NCI-H1092 (cell line): ENCODE measurements at places on chromosomes 5 and 9.

DNA sequence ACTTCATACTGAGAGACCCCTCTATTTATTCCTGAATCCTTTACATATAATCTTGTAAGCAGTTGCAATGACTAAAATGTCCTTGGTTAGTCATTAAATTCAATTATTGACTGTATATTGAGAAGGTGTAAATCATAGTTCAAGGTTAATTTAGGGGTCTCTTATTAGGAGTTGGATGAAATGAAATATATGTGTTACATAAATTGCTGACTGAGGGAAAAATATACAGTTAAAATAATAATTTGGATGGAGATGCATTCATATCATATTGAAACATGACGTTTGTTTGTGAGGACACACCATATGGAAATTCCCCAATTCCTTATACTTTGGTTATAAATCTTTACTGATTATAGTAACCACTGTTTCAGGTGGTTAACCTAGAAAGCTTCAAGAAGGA is 430.6 kb downstream of the PDE4D start:
- no peak for DNase-seq

DNA sequence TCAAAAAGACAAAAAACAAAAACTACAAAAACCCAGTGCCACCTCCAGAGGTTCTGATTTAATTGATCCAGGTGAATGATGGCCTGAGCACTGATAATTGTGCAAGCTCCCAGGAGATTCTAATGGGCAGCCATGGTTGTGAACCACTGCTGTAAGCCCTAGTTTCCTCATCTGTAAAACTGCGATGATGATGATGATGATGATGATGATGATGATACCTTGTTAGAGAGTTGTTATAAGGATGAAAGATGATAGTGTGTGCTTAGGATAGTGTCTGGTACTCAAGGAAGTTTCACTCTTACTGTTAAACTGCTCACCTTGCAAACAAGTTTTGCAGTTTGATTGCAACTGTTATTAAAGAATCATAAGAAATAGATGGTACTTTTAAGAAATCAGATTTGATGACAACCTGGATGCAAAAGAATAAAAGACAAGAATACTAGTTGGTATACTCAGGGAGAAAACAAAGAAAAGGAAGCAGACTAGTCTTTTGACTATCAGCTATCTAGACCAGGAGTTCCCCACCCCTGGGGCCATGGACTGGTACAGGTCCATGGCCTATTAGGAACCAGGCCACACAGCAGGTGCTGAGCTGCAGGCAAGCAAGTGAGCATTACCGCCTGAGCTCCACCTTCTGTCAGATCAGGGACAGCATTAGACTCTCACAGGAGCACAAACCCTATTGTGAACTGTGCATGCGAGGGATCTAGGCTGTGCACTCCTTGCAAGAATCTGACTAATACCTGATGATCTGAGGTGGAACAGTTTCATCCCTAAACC is 98.0 kb downstream of the OR2K2 start:
- no peak for DNase-seq

DNA sequence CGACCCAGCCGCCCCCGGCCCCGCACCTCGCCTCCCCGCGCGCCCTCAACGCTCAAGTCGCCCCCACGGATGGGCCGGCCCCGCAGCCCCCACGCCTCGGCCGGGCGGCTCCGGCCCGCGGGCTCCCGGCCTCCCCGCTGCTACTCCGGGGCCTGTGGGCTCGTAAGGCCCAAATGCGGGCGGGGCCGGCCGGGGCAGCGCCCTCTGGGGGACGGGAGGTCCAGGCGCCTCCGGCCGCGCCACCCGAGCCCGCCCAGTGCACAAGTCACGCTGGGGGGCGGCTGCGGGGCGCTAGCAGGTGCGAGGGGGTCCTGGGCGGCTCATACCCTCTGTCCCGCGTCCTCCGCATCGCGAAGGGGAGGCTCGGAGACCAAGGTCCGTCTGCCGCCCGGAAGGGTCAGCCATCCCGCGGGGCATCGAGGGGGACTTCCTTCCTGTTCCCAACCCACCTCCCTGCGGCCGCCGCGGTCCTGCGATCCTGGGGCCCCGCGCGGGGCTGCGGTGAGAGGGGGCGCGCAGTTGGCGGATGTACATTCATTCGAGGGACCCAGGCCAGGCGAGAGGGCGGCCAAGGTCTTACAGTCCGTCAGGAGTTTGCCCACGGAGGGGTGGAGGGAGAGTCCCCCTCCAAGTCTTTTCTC is at the start of gene CIZ1:
CIZ1 (minus strand) TSS at position 167 of the 641 bp plus-strand sequence. CDS start 715 bp downstream, outside the sequence.
- peak; percentile 48 for DNase-seq

GRCh38 chr5:62779010-62779422 is 200.4 kb downstream of the LRRC70 start:
- DNase-seq: peak; percentile 23

DNA sequence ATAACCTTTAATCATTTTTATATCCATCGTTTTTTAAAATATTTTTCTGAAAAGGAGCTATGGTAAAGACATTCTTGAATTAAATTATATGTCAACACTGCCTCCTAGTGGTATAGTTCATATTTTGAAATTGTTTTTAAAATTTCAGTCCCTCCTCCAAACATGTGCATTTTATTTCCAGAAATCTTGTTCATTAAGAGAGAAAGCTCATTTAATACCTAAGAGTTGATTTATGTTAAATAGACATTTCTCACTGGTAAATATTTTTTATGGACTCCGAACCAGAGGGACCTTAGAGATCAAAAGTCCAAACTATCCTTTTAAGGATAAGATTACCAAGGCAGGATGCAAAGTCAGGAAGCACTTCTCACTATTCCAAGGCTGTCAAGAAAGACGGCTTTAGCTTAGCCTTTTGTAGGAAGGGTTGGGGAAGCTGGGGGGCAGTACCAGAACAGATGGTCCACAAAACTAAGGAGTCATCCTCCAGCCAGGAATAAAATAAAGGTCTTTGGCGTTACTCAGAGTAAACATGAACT is 21.6 kb downstream of the BHMT start:
- DNase-seq: peak; percentile 27

GRCh38 chr9:137971477-137972138 is 94.0 kb downstream of the CACNA1B start:
- no peak for DNase-seq

DNA sequence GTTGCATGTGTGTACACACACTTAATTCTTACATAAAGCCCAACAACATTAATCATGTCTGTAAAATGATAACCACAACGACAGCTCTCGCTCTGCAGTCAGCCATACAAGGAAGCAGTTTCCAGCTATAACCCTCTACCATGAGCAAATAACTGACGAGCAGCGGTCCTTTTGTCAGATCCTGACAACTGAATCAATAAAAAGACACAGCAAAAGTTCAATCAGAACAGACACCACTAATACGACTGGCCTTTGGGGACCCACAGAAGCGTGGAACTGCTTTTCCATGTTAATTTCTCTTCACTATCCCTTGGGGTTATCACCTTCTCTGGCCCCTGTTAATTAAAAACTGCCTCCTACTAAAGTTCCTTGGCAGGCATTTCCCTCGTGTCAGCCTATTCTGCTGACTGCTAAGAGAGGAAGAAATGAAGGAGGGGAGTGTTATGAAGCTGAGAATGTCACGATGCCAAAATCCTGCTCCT is 722.8 kb upstream of the GRAMD2B start:
- DNase-seq: peak; percentile 59

GRCh38 chr5:143713047-143714003 is 98.6 kb upstream of the HMHB1 start:
- no peak for DNase-seq

- no peak for DNase-seq
Measured at GRCh38 chr9:123424552-123425225, 68.7 kb downstream of the CRB2 start.

GRCh38 chr5:120354126-120354525 is 110.0 kb upstream of the PRR16 start:
- no peak for DNase-seq

GRCh38 chr5:35644543-35644942 is 26.9 kb downstream of the SPEF2 start:
- DNase-seq: no peak

DNA sequence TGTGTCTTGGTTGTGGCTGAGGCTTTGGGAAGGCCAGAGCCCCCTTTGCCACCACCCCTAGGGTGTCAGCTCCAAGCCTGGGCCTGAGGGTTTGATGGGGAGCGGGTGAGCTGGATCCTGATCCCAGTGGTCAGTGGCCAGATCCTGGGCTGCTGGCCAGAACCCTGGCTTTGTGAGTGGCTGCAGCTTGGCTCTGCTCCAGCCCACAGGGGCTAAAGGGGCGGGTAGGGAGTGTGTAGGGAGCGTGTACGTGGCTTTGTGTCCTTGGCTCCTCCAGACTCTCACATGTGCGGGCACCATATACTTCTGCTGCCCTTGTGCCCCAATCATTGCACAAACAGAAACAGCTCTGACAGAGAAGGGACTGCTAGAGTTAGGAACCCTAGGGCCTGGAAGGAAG is 1.2 kb upstream of the IL11RA start:
- no peak for DNase-seq

DNA sequence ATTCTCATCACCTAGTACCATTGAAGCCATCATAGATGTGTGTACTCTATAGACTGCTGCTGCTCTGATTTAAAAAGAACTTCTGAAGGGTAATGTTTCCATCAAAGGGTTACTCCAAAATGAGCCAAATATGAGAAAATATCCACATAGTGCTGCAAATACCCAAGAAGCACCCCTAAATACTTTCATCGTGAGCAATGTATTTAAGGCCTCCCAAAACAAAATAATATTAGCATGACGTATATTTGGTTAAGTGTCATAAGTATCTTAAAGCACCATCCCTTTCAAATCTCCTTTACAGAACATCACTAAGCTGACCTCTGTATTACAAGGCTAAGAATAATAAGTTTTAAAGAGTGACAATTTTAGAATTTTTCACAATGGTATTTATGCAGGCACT is 421.8 kb downstream of the MTRR start:
- DNase-seq: no peak

DNA sequence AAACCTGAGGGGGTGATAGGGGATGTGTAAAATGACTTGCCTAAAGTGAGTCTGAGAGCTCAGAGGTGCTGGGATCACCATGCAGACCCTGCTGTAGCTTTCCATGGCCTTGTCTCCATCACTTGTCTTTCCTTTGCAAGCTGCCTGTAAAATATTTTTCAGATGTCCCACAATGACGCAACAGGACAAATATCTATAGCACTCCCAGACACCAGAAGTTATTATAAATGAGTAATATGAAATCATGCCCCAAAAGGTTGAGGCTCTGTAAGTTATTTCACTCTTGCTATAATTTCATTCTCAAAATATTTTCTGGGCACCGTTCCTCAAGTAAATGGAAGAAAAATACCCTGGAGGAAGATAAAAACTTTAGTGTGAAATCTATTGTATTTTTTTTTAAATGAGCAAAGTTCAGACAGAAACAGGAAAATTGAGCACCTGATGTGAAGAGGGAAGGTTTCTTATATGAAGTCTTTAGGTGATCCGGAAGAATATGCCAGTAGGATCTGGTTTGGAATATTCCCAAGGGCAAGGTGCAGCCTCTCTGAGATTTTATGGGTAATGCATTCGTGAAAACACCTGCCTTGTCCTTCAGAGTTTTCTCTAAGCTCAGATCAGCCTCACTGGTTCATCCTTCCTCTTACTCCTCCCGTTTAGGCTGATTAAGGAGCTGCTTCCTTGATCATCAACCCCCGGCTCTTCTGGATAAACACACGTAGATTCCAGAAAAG is 138.3 kb upstream of the DMAC1 start:
- DNase-seq: no peak

DNA sequence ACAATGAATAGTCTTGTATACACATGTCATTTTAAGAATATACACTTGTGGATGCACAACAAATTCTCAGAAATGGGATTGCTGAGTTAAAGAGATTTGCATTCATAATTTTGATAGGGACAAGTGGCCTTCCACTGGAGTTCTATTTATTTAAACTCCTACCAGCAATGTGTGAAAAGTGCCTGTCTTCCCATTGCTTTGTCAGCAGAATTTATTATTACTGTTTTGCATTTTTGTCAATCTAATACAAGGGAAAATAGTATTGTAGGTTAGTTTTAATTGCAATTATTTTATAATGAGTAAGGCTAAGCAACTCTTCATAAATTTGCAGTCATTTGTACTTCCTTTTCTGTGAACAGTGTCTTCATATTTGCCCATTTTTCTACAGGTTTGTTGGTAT is 55.0 kb downstream of the C9orf57 start:
- DNase-seq: no peak

DNA sequence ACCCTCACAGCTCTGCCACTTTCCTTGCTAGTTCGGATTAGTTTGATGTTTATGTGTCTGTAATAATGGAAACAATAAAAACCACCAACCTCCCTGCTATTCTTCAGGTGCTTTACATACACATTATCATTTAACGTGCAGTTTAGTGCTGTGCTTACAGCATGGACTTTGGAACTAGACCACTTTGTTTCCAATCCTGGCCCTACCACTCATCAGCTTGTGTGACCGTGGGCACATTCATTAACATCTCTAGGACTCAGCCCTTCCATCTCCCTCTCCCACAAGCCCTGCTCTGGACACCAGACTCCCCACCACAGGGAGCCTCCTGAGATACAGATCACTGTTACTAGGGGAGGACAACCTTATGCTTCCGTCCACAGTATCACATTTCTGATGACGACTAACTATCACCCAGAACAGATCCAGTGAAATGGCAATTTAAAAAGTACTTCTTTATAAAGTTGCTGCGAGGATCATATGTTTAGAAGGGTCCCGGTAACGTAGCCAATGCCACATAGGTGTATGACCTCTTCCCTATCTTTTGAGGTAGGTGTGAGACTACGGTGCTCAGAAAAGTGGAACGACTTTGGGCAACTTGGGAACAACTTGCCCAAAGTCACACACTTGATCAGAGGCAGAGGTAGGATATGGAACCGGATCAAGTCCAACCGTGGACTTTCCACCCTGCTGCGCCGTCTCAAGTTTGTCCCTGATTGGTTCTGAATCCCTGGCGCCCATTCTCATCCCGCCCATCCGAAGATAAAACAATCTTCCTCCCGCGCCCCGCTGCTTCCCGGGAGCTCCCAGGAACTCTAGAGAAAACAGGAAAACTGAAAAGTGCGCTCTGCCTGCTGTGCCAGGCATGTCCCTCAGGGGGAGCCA is 132.4 kb upstream of the NIPBL start:
- DNase-seq: peak; percentile 17

GRCh38 chr9:14993061-14993800 is 83.0 kb upstream of the FREM1 start:
- peak; percentile 64 for DNase-seq

GRCh38 chr5:136802383-136802782 is 437.0 kb upstream of the TRPC7 start:
- DNase-seq: peak; percentile 5

DNA sequence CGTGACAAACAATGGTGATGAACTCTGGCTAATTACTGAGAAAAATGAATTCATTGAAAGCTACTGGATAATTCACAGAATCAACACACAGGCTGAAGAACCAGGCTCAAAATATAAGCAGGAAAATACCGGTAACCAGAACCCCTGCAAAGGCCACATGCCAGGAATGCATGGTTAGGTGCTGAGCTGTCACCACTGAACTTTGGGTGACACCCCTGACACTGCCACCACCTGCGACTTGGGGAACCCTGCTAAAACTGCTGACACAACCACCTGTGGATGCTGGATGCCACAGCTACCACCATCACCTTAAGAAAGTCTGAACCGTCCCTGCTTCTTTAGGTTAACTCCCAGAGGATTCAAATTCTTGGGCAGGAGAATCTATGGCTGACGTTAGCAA is 72.0 kb upstream of the NR4A3 start:
- DNase-seq: no peak

- no peak for DNase-seq
Measured at GRCh38 chr9:111819360-111819759, 24.6 kb upstream of the SHOC1 start.

GRCh38 chr9:78030553-78031443 is 813 bp downstream of the GNAQ start:
- DNase-seq: peak; percentile 38
